ENCODE measurements at places on chromosomes 4 and X.

- no peak for DNase-seq
Measured at GRCh38 chr4:108360754-108361445, 192.2 kb upstream of the LEF1 start.

DNA sequence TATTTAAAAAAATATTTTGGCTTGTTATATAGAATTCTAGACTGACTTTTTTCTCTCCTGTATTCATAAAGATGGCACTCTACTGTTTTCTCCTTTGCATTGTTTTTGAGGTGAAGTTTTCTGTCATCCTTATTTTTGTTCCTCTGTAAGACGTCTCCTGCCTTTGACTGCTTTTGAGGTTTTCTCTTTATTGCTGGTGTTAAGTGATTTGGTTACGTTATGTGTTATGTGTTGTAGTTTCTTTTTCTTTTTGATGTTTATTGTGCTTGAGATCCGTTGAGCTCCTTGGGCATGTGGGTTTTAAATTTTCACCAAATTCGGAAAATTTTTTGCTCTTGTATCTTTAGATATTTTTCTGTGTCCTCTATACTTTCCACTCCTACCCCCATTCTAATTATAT lies 50.0 kb downstream of the KDM6A start:
- no peak for DNase-seq

- DNase-seq: no peak
Measured at GRCh38 chr4:110501826-110502225, 25.9 kb downstream of the ENPEP start.

- peak; percentile 30 for DNase-seq
Measured at GRCh38 chrX:155819966-155820491, 61.1 kb upstream of the VAMP7 start.

DNA sequence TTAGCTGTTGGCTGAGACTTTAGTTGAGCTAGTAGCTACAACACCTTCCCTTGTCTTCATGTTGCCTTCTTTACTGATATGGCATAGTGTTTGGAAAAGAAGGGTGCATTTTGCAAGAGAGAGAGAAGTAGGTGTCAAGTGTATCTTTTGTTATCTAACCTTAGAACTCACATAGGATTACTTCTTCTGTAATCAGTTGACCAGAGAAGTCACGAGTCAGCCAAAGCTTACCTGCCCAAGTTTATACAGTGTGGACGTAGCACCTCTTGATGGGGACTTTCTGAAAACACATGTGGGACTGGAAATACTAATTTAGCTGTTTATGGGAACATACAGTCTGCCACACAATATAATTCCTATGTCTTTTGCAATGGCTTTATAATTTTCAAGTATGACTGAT lies 56.0 kb downstream of the UGT8 start:
- no peak for DNase-seq

DNA sequence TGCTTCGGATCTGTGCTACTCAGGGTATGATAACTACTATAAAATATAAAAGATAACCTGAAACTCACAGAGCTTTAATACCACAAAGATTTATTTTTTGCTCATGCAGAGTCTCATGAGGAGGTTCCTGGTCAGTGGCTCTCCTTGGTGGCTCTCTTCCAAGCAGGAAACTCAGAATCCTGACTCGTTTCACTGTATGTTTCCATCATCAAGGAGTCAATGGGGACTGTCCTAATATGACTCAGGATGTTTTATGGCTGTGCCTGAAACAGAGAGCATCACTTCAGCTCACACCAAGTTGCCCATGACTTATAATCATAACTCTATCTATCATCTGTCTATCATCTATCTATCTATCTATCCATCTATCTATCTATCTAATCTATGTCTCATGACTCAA lies 620.8 kb upstream of the NR3C2 start:
- DNase-seq: no peak

DNA sequence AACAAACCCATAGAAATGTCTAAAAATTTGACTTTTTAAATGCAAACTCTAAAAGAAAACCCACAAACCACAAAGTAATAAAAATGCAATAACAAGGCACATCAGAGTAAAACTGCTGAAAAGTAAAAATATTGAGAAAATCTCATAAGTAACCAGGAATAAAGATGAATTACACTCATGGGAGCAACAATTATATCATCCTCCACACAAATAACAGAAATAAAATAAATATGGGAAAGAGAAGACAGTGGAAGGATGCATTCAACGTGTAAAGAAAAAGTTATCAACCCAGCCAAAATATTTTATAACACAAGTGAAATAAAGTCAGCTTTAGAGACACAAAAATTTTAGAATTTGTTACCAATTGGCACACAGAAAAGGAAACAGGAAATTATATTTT lies 1420.2 kb downstream of the PCDH18 start:
- DNase-seq: no peak

DNA sequence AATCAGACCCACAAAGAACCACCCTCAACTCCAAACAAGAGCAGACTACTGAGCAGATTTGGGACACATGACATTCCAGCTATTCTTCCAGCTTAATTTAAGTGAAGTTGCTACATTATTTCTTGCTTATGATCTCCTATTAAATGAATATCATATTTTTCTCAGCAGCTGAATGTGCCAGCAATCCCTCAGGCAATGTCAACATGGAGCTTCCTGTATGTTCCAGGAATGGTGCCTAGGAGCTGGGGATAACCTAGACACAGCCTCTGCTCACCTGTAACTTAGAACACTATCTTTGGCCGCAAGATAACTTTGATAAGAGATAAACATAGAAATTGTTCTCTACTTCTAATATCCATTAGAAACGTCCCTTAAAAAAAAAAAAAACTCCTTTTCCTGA lies 274.4 kb upstream of the RASGEF1B start:
- no peak for DNase-seq

GRCh38 chr4:128220286-128221235 lies 67.1 kb downstream of the PGRMC2 start:
- no peak for DNase-seq

- no peak for DNase-seq
Measured at GRCh38 chr4:141427726-141428296, 207.1 kb downstream of the ZNF330 start.

DNA sequence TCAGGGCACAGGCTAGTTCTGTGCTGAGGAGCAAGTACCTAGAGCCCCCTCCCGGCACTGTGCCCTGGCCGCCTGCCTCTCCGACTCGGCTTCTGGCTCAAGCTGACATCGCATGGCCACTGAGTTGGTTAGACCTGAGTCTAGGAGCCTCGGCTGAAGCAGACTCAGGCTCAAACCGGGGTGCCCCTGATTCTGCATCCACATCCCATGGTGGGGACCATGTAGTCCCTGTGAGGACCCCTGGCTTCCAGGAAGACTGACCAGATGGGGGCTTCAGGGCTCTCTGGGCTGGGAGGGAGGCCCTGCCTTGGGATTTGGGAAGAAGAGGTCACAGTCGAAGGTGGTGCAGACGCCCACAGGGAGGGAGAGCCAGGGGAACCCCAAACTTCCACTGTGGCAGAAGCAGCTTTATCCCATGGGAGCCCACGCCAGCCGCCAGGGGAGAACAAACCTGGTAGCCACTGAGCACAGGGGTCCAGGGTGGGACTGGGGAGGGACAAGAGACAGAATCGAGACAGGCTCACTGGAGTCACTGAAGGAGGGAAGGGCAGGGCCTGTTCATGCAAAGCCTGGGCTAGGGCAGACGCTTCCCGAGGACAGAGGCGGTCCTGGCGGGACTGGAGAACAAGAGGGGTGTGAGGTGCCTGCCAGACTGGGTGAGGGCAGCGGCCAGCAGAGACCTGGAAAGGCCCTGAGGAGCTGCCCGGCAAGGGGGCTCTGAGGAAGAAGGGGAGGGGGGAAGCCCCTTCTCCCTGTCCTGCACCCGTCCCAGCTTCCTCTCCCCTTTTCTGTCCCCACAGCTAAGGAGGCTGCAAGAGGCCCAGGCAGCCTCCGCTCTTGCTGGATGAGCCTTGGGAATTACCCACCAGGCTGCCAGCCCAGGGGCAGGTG lies 1.1 kb downstream of the PDE6B start:
- no peak for DNase-seq

- DNase-seq: no peak
Measured at GRCh38 chrX:10108288-10108687, 48.5 kb upstream of the CLCN4 start.

DNA sequence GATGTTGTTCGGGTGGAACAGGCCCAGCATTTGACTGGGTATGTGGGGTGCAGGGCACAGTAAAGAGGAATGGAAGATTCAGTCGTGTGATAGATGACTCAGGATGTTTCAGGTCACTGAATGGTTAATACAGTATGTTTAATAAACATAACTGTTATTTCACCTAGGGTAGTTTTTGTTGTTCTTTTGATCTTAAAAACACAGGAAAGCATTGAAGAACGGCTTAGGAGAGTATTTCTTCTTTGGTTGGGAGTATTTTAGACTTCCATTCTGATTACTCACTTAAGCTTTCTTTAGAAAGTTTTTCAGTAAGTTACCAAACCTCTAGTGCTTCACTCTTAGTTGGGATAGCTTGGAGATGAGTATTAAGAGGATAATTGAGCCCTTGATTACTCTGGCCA lies 62.3 kb downstream of the STAG2 start:
- no peak for DNase-seq

GRCh38 chr4:86099348-86099747 lies 260.5 kb downstream of the MAPK10 start:
- DNase-seq: no peak

- DNase-seq: peak; percentile 12
Measured at GRCh38 chr4:48275247-48275646, 5.6 kb upstream of the TEC start.

GRCh38 chr4:153022241-153022715 lies 86.2 kb downstream of the FHDC1 start:
- no peak for DNase-seq

DNA sequence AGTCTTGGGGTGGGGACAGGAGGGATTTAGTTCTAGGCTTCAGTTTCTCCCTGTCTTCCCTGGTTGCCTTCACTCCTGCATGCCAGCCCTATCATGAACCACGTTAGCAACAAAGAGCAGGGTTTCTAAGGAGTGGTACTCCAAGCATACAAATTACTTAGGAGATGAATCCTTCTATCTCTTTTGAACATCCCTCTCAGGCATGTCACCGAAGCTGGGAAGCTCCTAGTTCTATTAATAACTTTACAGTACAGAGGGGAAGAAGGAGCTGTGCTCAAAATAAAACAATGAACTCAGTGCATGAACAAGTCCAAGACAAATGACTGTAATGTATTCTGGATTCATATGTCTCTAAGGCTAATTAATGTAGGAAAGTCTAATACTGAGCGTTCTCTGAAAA lies 450.6 kb upstream of the RASGEF1B start:
- no peak for DNase-seq

DNA sequence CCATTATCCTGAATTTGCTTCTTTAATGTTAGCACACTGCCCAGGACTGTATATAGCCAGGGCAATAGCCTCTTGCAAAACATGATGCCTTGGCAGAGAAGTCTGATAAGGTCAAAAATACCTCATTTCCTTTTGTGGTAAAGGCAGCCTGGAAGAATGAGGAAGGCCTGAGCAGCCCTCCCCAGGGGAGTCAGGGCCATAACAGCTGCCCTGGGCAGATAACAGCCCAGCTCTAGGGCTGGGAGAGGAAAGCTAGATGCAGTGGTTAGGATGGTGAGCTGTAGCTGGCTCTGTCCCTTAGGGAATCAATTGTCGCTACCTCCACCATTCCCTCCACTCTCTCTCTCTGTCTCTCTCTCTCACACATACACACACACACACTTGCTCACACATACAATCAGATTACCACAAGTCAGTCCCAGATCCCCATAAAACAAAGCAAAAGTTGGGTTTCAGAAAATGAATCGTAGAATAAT lies 29.2 kb downstream of the EFHC2 start:
- DNase-seq: peak; percentile 3

DNA sequence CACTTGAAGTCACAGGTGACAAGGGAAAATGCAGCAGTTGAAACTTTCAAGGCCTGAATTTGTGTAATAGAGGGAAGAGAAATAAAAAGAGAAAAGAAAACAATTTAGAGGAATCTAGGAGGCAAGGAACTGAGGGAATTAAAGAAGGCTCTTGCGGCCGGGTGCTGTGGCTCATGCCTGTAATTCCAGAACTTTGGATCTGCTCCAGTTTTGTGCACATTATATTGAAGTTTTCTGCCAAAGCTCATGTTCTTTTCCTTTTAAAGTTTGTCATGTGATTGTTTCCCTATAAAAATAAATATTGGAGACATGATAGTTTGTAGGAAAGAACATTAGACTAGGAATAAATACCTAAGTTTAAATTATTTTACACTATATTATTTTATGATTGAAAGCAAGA lies 433.9 kb upstream of the CPEB2 start:
- no peak for DNase-seq

GRCh38 chrX:48278958-48279357 lies 23.8 kb downstream of the SSX1 start:
- DNase-seq: no peak

DNA sequence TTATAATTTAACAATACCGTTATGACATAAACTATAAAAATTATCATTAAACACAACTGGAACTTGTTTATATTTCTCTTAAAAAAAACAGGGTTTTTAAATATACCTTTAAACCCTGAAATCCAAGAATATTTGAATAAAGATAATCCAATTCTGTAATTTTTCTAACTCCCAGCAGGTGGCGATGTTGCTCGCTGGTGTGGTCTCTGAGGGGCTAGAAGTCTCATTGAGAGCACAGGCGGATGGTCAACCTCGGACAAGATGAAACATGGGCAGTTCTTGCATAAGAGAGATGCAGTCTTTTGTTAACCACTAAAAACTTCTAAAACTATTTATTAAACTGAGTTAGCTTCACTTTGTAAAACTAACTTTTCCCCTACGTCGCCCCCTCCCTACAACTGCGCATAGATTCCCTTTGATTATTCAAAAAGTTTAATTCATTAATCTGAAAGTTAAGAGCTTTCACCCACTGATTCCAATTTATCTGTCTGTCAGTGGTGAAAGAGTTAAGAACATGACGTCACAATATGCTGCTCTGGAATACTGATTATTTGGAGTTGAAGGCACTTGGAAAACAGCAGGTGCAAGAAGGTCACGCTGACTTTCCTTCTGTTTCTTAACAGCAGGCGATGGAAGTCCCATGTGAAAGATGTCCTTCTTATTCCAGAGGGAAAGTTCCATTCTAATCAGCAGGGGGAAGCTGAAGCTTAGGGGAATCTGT lies 29.5 kb downstream of the DMP1 start:
- peak; percentile 18 for DNase-seq

DNA sequence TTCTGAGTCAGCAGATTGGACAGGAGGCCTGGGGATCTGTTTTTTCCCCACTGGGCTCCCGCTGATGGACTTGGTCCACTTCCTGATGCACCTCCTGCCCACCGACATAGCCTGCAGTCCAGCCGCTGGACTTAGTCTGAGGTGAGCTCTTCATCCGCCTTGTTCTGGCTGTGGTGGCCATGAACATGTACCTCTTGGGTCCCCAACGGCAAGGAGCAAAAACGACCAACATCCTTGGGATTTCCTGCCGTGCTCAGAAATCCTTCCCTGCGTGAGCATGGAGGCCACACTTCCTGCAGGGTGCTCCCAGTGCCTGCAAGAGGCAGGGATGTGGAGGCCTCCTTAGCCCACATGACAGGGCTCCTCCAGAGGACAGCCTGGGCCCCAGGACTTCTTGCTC lies 76.8 kb downstream of the CRMP1 start:
- DNase-seq: no peak

Measured in CD4-positive, alpha-beta T cell treated with Interleukin-15 for 4 hours (primary cell).